ENCODE measurements at places on chromosomes 5 and 9.

GRCh38 chr5:127826011-127826410 is 122.8 kb downstream of the CCDC192 start:
- no peak for DNase-seq

DNA sequence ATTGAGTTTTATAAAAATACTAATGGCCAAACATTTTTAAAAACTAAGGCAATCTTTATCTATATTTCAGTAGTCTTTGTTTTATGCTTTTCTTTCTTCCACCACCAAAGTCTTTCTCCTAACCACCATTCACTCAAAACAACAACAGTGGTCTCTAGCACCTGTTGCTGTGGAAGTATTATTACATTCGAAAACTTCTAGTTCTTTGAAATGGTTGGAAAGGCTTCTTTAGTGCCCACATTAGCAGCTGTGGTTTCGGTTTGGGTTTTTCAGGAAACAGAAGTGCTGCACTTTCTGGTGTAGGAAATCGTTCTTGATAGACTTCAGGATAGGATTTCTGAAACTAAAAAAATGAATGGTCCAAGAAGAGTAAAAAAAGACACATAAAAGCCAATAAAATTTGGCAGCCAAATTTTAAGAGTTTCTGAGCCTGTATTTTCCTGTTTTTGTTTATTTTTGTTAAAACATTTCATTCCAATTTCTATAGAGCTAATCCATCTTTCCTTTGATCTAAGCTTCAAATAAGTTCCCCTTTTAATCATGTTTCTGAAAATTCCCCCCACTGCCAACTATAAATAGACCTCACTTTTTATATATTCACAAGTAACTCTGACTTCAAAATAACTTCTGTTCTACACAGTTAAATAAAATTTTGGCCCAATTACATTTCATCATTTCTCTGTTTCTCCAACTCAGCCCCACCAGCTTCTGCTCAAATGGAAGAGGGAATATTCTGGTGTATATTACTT is 102.2 kb downstream of the DEPDC1B start:
- DNase-seq, result no peak

- no peak for DNase-seq
Measured at GRCh38 chr5:106658150-106658549, 1012.6 kb downstream of the EFNA5 start.

DNA sequence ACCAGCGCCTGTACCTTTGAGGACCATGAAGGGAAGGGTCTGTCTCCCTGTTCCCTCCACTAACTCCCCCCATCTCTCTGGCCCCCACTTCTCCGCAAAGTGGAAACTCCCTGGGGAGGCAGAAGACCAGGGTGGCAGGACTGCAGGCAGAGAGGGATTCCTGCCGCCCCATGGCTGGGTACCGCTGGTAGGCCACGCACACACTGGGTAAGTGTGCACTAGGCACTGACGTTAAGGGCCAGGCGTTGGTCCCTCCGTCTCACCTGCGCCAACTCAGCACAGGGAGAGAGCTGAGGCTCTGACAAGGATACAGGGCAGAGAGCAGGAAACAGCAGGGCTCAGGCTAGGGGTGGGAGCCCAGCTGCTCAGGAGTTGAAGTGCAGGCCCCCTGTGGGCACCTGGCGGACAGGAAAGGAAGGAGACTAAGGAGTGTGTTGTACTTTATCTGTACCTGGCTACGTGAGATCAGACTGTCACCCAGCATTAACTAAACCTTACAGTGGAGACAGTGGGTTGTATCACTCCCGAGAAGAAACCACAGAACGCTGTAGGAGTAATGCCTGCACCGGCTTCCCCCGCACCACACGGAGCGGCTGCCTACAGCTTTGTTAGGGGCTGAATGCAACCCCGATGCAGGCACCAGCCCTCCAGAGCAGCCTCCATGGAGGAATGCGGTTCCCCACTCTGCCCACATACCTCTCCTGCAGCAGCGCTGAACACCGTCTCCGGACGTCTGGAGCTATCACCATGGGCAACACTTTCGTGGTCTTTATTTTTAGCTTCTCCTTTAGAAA is 34.2 kb upstream of the CLPTM1L start:
- no peak for DNase-seq

DNA sequence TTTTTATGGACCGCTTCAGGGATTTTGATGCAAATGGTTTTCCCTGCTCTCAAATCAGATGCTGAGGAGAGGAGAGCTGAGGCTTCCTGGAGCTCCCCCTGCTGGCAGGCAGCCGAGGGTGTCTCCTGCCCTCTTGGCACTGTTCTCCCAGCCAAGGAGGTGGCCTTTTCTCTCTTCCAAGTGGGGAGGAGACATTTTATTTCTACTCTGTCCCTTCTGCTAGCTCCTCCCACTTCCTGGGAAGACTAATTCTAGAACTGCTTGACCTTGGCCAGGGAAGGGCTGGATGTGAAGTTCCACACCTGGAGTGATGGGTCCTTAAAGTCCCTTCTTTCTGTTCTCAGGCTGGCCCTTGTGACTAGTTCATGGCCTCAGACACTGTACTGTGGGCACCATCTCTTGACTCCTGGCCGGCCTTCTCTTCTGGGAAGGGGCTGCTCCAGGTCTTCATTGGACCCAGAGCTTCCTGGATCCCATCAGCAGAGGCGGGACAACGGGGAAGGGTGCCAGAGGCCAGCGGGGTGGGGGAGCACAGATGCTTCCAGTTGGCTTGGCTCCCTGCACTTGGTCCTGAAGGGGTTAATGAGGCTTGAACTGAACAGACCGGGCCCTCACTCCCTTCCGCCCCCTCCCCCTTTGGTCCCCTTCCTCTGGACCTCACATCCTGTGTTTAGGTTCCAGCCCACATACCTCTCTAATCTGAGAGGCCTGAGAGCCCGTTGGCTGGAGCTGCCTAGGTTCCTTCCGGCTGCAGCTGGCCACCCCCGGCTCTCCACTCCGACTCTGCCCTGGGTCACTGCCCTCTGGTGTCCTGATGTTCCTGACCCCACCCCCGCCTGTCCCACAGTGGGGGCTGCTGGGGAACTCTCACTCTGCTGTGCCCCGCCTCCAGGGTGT is 32.1 kb downstream of the PTPA start:
- DNase-seq, result peak; percentile 74

DNA sequence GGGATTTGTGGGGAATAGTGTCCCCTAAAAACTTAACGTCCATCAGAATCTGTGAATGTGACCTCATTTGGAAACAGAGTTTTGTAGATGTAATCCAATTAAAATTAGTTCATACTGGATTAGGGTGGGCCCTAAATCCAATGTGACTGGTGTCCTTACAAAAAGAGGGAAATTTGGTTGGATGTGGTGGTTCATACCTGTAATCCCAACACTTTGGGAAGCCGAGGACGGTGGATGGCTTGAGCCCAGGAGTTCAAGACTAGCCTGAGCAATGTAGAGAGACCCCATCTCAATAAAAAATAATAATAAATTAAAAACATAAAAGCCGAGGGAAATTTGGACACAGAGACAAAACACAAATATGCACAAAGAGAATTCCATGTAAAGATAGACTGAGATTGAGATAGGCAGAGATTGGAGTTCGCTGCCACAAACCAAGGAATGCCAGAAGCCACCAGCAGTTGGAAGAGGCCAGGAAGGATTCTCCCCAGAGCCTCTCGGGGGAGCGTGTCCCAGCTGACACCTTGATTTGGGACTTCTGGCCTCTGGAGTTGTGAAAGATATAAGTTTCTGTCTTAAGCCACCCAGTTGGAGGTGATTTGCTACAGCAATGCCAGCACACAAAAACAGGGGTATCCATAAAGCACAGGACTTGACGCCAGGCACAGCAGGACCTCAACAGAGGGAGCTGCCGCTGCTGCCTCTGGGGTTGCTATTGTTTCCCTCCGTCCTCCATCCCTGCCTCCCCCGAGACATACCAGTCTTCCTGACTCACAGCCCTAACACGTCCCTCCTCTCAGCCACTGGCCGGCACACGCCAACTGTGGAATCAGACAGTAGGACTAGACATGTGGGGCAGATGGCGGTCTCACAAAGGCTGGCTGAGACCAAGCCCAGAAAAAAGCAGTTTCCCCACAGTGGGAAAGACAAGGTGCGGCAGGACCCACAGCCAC is 73.8 kb upstream of the IL17B start:
- no peak for DNase-seq

- DNase-seq, result no peak
Measured at GRCh38 chr5:159933531-159934485, 17.5 kb downstream of the ADRA1B start.

- no peak for DNase-seq
Measured at GRCh38 chr5:90334741-90335140, 74.8 kb downstream of the CETN3 start.

- no peak for DNase-seq
Measured at GRCh38 chr5:40606077-40606765, 73.5 kb upstream of the PTGER4 start.

DNA sequence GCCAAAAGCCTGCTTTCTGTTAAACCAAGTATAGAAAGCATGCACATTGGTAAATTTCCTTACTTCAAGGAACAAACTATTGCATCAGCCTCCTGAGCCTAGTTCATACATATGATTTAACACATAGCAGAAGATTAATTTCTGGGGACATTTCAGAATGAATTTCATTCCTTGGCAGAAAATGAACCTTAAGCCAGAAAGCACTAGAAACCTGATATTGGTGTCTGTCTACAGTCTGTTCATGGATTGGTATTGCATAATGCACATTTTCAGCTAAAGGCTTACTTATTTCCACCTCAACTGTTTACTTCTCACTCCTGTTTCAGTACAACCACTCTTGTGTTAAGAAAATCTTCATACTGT is 1471.8 kb upstream of the NUDT12 start:
- DNase-seq, result no peak

GRCh38 chr5:172855597-172856292 is 21.7 kb downstream of the ERGIC1 start:
- no peak for DNase-seq

DNA sequence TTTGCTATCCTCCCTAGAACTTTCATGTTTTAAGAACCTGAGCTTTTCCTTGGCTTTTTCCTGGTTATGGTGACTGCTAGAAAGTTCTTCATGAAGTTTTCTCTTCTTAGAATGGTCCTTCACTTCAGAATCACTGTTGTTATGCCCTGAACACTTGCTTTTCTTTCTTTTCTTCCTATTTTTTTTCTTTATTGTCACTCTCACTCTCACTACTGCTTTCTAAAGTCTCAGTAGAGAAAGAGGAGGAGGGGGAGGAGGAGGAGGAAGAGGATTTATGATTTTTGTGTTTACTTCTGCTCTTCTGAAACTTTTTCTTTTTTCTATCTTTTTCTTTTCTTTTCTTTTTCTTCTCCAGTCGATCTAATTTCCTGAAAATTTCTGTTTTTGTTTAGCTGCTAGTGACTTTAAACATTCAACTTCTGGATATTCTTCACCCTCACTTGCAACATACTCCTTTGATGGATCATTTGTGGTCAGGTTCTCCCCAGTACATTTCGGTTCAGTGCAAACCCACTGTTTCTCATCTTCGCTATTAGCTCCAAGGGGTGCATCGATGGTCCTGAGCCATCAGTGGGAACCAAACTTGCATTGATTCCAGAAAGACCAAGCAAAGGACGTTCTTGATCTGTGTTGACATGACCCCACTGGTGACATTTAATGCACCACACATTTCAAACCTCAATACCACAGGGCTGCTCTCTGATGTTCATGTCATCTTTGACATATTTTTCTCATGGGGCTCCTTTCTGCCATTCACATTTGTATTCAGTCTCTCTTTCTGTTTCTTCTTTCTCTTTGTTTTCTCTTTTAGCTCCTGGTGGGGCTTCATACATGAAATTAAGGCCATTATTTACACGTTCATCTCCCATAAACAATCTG is 81.6 kb upstream of the HAND1 start:
- DNase-seq, result no peak

GRCh38 chr5:106006242-106006641 is 1664.5 kb downstream of the EFNA5 start:
- no peak for DNase-seq

DNA sequence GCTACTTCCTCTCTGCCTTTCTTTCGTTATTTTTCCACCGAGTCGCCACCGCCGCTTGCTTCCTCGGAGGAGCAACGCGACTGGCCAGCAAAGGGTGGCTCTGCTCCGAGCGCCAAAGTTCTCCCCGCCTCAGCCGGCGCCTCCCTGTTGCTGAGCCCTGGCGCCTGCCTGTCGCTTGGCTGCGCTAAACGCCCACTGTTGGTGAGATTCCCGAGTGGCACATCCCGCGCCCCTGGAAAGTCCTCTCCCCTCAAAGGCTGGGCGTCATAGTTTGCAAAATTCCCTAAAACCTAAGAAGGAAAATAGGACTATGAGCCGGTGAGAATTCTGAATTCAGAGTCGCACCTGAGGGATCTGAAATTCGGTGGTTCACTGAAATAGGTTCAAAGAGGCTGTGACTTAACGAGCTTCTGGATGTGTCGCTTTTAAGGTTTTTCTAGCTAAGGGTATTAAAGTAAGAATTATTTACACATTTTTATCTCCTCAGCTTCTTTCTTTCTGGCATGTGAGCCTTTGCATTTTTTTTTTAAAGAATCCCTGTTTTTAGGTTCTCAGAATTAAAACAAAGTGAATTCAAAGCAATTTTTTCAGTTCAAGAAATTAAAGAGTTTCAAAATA is at the start of gene GRIN3A:
Gene GRIN3A (minus strand): TSS at position 82 of the 618 bp plus-strand sequence. CDS start 668 bp downstream, outside the sequence.
- no peak for DNase-seq

GRCh38 chr5:24388448-24388847 is 256.3 kb downstream of the CDH10 start:
- DNase-seq, result no peak

- no peak for DNase-seq
Measured at GRCh38 chr5:158485047-158485446, 614.7 kb downstream of the EBF1 start.

DNA sequence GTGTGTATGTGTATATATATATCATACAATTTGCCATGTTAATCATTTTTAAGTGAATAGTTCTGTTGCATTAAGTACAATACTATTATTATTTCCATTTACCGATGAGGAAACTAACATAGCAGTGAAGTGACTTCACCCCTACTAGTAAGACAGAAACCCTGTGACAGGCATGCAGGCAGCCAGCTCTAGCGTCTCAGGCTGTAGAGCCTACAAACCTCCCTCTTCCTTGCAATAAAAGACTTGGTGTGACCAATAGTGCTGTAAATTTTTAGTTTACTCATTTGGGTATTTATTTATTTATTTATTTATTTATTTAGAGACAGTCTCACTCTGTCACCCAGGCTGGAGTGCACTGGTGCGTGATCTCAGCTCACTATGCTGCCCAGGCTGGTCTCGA is 24.7 kb downstream of the FNBP1 start:
- no peak for DNase-seq

- no peak for DNase-seq
Measured at GRCh38 chr5:179375236-179375685, 30.0 kb upstream of the ADAMTS2 start.

DNA sequence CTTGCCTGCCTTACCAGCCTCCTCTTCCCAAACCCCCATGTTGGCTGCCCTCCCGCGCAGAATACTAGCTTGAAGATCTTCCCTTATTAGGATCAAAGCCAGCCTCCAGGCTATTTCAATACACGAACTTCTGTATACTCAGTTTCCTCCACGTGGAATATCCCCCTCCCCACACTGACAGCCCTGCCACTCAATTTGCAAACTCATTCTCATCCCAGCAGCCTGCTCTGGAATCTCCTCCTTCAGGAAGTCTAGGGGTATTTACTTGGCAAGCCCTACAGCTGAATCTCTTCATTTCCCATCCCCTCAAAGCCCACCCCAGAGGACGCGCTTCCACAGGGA is 157.0 kb upstream of the SMIM23 start:
- no peak for DNase-seq

GRCh38 chr9:21030389-21031035 is 928 bp downstream of the HACD4 start:
- no peak for DNase-seq

GRCh38 chr5:107363768-107364167 is 307.0 kb downstream of the EFNA5 start:
- no peak for DNase-seq

GRCh38 chr9:109499093-109499630 is 1.1 kb upstream of the PTPN3 start:
- no peak for DNase-seq

- no peak for DNase-seq
Measured at GRCh38 chr9:35669331-35670145, 4.2 kb upstream of the CA9 start.
